ENCODE measurements at places on chromosomes 16 and 17.

DNA sequence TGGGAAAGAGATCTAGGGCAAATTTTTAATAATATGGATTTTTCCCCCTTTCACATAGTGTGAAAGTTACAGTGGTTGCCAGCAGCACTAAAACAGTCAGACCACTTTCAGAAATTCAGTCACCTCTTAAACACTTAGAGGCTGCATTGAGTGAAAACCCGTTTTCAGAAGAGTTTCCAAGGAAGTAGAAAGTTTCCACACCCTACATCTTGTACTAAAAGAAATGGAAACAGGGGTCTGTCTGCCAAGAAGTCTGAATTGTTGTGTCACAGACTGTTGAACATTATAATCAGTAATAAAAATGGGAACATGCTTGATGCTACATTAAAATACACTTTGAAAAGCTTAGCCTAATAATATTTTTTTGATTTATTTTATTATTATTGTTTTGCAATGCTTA, 278.9 kb upstream of the KCNJ16 start:
- no peak for DNase-seq

DNA sequence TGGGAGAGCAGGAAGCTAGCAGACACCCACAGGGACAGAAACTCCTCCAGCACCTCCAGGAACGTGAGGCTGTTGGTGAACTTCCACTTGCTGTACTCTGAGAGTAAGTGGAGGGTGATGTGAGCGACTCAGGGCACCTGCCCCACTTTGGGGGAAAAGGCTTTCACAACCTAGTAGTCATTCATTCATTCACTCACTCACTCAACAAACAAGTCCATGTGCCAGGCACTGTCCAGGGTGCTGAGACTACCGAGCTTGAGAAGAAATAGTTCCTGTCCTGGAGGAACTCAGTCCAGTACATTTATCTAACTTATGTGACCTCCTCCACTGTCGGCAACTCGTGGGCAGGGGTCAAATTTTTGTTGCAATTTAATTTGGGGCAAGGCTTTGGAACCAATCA, 26.6 kb downstream of the LGALS9 start:
- DNase-seq: no peak

GRCh38 chr16:85668676-85669424, 19.9 kb downstream of the GINS2 start:
- DNase-seq: no peak

GRCh38 chr17:2020721-2021120, 4.4 kb downstream of the RTN4RL1 start:
- no peak for DNase-seq

- DNase-seq: no peak
Observed at GRCh38 chr16:53771655-53772497, 67.9 kb downstream of the FTO start.

DNA sequence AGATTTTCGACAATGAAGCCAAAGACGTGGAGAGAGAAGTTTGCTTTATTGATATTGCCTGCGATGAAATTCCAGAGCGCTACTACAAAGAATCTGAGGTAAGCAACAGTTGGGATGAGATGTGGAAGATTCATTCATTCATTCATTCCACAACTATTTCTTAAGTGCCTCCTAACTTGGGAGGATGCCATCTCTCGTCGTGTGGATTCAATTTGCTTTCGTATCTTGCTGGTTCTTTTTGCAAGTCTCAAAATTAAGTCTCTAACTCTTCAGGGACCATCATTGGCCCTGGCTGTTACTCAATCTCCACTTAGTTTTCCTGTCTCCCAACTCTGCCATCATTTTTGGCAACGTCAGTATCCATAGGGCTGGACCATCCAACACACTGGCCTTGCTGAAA, 85.6 kb upstream of the NOL11 start:
- no peak for DNase-seq

DNA sequence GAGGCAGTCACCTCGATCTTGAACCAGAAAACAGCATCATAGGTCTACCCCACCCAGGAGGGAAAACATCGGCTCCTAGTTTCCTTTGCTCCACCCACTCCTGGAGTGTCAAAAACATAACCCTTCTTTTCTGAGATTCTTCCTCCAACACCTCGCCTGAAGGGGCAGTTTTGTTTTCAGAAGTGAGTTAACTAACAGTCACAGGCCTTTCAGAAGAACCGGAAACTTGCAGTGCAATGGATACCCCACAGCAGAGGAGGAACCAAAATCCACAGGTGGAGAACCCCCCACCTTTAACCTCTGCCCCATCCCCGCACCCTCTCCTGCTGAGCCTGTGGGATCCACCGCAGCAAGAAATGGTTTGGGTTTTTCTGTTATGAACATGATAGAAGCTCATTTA, 7.8 kb upstream of the TEX2 start:
- DNase-seq: no peak

DNA sequence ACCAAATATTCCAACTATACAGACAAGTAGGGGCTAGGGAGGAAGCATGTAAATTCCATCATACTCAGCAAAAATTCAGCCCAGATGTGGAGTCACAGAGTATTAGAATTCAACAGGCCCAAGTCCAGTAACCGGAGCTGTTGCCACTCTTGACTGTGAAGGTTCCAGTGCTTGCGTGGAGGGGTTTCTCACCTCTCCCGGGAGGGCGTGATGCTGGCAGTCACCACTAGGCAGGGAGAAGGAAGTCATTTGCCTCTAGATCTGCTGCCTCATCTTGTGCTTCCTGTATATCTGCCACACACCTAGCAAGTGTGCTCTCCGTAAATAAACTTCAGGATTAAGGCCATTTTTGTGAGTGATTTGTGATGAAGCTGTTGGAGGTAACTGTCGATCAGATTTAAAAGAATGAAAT, 1.0 kb upstream of the CKLF start:
- no peak for DNase-seq

DNA sequence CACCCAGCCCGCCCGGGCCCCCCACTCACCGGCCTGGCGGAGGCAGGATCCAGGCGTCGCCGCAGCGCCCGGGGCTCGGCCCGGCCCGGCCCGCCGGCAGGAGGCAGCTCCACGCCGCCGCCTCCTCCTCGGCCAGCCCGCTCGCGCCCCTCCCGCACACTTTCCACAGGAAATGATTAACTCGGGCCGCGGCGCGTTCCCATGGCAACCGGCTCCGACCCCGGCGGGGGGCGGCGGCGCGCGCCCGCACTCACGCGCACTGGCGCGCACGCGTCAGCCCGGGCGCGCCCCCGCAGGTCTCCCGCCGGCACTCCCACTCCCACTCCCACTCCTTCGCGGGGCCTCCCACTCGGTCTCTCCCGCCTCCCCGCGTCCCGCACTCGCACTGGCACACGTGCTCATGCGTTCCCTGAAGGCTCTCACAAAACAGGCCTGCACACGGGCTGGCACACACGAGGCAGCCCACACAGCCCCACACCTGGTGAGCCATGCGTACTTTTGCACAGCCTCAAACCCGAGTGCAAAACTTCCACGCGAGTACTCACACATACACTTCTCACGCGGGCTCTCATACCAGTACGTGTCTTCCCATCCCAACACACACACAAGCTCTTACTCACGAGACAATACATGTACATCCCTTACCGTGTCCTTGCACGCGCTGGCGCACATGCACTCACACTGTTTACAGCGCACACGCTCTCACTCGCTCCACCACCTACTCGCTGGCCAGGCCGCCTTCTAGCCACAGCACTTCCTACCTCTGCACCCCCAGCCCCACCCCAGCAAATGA, at the start of gene KIFC3:
Gene KIFC3, minus strand, starts transcription at position 151 of the 793 bp plus-strand sequence. CDS start 4,248 bp downstream, outside the sequence.
- DNase-seq: no peak

DNA sequence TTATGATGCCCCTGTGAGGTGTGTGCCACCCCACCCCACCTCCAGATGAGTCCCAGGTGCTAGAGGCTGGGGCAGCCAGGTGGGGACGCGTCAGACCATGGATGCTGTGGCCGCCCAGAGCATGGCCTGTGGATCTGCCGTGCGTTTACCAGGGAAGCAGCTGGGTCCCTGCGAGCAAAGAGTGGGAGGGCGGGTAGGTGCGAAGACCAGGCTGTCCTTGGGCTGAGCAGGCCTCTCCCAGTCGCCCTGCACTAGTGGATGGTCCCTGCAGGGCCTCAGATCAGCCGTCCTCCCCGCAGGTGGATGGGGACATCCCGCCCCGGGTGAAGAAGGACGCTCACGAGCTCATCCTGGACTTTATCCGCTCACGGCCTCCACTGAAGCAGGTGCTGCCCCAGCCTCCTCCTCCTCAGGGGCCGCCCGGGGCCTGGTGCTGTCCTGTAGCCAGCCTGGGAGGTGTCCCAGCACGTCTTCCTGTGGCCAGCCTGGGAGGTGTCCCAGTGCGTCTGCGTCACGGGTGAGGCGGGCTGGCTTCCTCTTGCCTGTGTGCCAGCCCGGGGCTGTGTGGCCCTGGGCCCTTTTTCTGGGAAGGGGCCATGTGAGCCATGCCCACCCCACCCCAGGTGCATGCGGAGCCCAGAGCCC, 18.0 kb upstream of the TCF25 start:
- no peak for DNase-seq

- DNase-seq: no peak
Observed at GRCh38 chr17:63840591-63841349, 1.7 kb downstream of the SMARCD2 start.

- no peak for DNase-seq
Observed at GRCh38 chr16:11010575-11011221, 66.3 kb downstream of the CLEC16A start.

GRCh38 chr16:8733849-8734540, 59.6 kb downstream of the ABAT start:
- no peak for DNase-seq

GRCh38 chr17:4341616-4341977, 24.9 kb downstream of the UBE2G1 start:
- no peak for DNase-seq

- no peak for DNase-seq
Observed at GRCh38 chr17:47695429-47696376, 1.7 kb downstream of the TBKBP1 start.

DNA sequence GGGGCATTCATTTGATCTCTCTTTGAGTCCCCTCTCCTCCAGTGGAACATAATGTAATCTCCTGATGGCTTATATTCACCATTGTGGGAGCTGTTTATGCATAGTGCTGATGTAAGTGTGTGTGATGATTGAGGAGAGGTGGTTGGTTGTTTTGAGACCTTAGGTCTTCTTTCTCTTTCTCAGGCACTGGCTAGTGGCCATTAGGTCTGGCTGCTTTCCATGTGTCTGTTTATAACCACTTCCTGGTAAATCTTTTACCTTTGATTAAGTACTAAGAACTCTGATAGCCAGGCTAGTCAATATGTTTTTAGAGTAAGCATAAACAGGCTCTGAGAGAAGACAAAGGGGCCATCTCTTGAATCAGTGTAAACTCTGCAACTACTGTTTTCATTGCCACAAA, 27.9 kb downstream of the VAT1L start:
- no peak for DNase-seq

GRCh38 chr16:976389-976931, 5.1 kb upstream of the SOX8 start:
- no peak for DNase-seq

- no peak for DNase-seq
Observed at GRCh38 chr17:4142107-4142900, 526 bp downstream of the ZZEF1 start.
